Iris pigment epithelial cell (primary cell): ENCODE measurements at places on chromosomes 1 and 21.
A peak's percentile ranks its signal among the peaks of the same experiment; 100 is the strongest.

DNA sequence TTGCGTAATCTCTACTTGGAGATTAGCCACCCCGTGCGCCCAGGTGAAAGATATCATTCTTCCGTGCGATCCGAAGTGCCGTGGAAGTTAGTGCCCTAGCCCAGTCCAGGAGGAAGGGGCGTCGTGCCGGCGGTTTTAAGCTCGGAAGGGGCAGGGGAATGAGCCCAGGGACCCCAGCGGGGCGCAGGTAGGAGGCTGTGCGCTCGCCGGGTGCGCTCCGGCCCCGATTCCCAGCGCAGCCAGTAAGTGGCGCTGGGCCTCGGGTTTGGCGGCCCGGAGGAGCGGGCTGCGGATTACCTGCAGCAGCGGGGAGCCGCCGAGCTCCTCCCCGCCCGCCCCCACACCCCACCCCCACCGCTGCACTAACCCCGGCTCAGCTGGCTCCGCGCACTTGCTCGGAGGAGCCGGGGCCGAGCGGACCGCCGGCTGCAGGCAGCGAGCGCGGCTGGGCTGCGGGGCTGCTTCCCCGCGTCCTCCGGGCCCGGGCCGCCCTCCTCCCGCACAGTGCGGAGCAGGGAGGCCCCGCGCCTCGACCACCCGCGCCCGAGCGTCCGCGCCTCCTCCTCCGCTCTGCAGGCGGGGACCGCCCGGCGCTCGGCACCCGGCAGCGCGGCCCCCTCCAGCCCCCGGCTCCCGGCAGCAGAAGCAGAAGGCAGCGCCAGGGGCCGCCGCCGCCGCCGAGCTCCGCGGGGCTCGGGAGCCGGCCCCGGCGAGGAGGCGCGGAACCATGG lies at the start of gene RYR2:
RYR2 (plus strand) TSS at position 390 of the 731 bp plus-strand sequence; CDS start at position 728, 338 bp downstream.
- peak; percentile 17 for DNase-seq

DNA sequence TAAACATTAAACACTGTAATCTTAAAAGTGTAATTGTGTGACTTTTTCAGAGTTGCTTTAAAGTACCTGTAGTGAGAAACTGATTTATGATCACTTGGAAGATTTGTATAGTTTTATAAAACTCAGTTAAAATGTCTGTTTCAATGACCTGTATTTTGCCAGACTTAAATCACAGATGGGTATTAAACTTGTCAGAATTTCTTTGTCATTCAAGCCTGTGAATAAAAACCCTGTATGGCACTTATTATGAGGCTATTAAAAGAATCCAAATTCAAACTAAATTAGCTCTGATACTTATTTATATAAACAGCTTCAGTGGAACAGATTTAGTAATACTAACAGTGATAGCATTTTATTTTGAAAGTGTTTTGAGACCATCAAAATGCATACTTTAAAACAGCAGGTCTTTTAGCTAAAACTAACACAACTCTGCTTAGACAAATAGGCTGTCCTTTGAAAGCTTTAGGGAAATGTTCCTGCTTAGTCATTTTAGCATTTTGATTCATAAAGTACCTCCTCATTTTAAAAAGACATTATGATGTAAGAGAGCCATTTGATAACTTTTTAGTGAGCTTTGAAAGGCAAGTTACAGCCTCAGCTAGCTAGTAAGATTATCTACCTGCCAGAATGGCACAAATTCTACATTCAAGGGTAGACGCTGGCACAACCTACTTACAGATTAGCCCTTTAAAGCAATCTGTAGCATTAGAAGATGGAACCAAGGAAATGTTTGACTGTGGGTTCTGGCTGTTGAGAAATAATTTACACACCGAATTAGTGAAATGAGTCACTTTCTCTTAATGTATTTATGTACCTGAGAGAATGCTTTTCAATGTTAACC lies 9.4 kb downstream of the SOD1 start:
- no peak for DNase-seq

GRCh38 chr1:1235016-1235744 lies 3.1 kb downstream of the B3GALT6 start:
- no peak for DNase-seq

GRCh38 chr21:32270748-32271147 lies 8.1 kb downstream of the MIS18A start:
- DNase-seq, result no peak

DNA sequence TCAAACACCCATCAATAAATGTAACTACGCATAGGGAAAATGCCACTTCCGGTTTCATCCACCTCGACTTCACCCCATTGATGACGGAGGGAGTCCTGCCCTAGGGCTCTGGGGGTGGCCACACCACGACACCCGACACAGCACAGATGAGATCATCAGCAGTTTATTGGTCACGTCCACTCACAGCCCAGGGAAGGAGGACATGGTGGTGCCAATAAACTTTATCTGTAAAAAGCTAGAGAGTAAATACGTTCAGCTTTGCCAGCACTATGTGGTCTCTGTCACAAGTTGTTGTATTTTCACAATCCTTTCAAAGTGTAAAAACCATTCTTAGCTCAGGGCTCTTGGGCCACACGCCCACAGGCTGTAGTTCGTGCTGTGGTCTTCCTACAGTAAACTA lies 16.3 kb downstream of the SETD4 start:
- DNase-seq, result no peak

DNA sequence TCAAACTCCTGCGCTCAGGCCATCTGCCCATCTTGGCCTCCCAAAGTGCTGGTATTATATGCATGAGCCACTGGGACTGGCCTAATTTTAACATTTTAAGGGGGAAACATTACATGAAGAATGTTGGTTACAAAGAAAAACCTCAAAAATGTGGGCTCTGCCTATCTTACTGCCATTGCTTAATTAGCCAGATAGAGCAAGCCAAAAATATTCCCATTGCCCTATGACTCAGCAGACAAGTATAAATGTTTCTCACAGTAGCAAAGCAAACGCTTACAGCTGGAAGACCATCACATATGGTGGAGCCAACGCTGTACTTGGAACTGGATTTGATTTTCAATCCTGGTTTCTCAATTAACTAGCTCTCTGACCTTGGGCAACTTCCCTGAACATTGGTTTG lies 502.0 kb downstream of the SMYD3 start:
- DNase-seq, result peak; percentile 97

DNA sequence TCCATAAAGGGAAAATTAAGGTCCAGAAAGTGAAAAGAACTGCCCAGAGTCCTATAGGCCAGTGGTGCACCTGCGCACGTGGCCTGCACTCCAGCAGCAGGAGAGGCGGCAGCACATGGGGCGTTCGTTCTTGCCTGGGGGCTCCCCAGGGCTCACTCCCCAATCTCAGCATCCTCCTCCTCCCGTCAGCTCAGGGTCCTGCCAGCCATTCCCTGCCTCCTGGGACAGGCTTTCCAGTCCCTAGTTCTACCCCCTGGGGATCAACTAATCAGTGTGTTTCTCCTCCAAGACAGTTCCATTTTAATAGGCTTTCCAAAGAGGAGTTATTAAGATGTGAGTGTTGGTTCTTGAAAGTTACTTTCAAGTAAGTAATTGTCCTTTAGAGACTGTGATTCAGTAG lies 1.2 kb upstream of the A3GALT2 start:
- DNase-seq, result no peak

- no peak for DNase-seq
These were observed 49.3 kb downstream of the VWA5B1 start for GRCh38 chr1:20339811-20340457.

- DNase-seq, result no peak
These were observed 5.2 kb upstream of the CAMK2N1 start for GRCh38 chr1:20491178-20491577.

DNA sequence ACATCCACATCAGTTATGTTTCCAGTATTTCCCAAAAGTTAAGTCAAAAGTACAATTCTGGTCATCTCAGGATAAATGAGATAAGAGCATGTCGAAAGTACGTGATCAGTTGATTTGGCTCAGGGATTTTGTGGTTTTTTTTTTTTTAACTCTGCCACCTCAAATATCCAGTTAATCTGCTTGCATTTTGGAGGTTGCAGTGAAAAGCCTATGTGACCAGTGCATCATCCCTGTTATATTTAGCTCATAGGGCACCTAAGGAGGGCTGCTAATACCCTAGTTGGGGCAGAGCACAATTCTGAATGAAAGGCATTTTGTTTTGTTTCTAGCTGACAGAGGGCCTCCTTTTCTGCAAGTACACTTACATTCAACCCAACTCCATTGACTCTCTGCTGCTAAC lies 31.7 kb upstream of the RGS16 start:
- no peak for DNase-seq

DNA sequence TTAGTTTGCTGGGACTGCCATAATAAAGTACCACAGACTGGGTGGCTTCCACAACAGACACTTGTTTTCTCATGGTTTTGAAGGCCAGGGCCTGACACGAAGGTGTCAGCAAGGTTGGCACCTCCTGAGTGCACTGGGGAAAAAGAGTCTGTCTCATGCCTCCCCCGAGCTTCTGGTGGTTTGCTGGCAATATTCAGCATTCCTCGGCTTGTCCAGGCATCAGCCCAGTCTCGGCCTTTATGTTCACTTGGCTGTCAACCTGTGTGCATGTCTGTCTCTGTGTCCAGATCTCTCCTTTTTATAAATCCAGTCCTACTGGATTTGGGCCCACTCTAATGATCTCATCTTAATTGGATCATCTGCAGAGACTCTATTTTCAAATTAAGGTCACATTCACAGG lies 72.6 kb downstream of the DOP1B start:
- no peak for DNase-seq

- DNase-seq, result peak; percentile 37
These were observed 56.5 kb downstream of the SDC3 start for GRCh38 chr1:30852026-30852425.

- DNase-seq, result peak; percentile 44
These were observed 529.5 kb downstream of the KCNT2 start for GRCh38 chr1:196078691-196079090.

GRCh38 chr1:219427989-219428388 lies 184.9 kb downstream of the ZC3H11B start:
- DNase-seq, result no peak

GRCh38 chr1:92623187-92623778 lies 136.6 kb upstream of the GFI1 start:
- peak; percentile 11 for DNase-seq

DNA sequence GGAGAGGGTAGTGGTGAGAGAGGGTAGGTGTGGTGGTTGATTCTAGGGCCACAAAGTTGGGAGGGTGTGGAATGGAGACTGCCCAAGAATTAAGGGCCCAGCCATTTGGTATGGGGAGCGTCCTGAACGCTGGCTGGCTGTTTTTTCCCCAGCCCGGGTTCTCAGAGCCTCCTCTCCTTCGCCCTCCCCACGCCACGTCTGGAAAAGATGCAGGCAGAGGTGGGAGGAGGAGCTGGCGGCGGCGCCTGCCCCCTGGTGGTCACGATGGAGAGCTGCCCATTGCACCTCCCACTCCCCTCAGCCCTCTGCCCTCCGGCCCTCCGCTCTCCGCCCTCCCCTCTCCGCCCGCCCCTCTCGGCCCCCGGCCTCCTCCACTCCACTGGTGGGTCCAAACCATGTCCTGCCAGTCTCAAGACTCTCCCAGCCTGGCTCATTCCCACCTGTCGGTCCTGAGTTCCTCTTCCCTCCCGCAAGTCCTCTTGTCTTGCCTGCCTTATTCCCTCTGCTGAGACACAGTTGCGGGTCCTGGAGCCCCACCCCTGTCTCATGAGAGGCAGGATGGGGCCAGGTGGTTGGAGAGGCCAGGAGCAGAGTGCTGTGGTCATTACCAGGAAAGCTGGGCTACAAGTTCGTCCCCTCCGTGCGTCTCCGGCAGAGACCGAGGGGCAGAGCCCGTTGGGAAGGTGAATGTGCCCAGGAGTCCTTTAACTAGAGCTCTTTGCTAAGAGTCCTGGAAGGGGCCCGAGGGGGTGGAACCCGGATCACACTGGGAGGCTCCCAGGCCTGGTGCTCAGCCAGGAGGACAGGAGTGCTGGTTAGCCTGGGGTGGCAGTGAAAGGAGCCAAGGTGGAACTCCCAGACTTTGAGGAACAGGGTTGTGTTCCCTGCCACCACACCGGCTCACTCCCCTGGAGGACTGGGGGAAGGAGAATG lies 22.6 kb downstream of the ETNK2 start:
- peak; percentile 66 for DNase-seq

GRCh38 chr1:185420588-185421081 lies 103.6 kb upstream of the IVNS1ABP start:
- DNase-seq, result no peak

- no peak for DNase-seq
These were observed 58.2 kb downstream of the DNTTIP2 start for GRCh38 chr1:93820554-93821422.

DNA sequence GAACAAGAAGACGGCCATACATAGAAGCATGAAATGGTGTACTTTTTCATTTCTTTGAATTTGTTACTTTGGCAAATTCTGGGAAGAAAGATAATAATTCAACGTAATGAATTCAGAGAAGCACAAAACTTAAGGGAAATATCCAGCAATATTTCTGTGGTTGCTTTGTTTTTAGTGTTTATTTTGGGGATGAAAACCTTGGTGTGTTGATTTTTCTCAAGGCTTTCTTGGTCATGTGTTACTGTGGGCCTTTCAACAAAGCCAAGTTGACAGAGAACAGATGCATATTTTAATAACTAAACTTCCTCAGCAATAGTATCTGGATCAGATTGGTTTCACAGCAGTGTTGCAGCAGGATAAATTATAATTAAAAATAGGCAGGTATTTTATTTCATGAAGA lies 273.5 kb downstream of the GPR52 start:
- no peak for DNase-seq

- DNase-seq, result no peak
These were observed 67.9 kb downstream of the CACNA1E start for GRCh38 chr1:181551249-181551648.

GRCh38 chr21:45875881-45876280 lies 105.7 kb upstream of the COL6A1 start:
- DNase-seq, result no peak

GRCh38 chr1:218366322-218367052 lies 21.4 kb downstream of the TGFB2 start:
- DNase-seq, result peak; percentile 47

DNA sequence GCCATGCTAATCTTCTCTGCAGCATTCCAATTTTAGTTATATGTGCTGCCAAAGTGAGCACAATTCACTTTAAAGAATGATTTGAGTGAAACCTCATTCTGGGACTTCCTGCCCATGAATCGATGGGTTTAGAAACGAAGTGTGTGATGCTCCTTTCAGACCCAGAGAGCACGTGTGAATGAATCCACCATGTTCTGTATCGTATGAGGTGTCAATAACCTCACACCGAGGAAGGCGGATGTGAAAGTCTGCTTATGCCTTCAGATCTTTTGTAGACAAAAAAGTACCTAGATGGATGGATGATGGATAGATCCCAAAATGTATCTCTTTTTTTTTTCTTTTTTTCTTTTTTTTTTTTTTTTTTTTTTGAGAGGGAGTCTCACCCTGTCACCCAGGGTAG lies 13.8 kb downstream of the UBASH3A start:
- no peak for DNase-seq

DNA sequence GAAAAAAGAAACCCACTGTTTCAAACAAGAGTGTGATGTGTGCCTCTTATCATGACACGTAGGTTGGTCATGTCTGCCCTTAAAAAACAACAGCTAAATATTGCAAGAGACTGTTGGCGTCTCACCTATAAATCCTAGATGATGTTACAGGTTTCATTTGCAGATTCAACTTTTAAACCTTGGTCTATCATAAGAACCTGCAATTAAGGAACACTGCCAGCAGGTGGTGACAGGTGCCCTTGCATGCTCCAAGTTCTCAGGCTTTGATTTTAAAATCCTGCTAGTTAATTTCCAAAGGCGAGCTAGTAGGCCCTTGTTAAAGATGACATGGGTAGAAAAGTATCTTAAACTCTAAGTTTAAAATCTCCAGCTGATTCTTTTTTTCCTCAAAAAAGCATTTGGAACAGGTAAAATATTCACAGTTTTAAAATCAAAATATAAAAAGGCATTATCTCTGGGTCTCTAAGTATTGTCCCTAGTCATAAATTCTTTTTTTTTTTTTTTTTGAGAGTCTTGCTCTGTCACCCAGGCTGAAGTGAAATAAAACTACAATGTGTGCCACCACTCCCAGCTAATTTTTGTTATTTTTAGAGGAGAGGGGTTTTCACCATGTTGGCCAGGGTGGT lies 39.1 kb downstream of the CLSTN1 start:
- DNase-seq, result peak; percentile 67
